NCI-H2029 treated with DMSO at 0.1 percent for 48 hours (cell line): ENCODE measurements at places on chromosomes 5 and 9.

DNA sequence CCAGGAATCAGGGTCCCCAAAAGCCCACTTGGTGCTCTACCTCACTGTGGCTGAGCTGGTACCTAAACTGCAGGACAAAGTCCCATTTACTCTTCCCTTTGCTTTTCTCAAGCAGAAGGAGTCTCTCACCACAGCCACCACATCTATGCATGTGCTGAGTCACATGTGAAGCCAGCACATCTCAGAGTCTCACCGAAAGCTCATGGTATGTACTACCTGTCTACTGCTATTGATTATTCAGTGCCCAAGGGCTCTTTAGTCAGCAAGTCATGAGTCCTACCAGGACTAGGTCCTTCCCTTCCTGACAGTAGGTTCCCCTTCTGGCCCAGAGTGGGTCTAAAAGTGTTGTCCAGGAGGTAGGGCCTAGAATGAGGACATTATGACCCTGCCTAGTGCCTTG is 130.7 kb upstream of the NTRK2 start:
- DNase-seq, result no peak

DNA sequence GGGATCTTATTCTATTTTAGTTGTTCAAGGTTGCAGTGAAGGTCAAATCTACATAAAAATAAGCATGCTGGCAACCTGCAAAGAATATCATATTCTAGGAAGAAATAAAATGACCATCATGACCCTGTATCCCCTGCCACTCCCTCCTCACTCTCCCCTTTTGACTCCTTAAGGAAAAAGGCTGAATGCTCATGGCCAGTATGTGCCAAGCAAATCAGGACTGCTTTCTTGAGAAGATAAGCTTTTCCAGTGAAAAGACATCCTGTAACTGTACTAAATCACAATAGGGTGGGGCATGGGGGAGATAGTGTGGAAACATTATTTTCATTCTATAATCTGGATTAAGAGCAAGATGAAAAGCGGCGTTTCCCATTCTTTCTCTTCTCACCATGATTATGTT is 100.6 kb upstream of the LIFR start:
- DNase-seq, result no peak

DNA sequence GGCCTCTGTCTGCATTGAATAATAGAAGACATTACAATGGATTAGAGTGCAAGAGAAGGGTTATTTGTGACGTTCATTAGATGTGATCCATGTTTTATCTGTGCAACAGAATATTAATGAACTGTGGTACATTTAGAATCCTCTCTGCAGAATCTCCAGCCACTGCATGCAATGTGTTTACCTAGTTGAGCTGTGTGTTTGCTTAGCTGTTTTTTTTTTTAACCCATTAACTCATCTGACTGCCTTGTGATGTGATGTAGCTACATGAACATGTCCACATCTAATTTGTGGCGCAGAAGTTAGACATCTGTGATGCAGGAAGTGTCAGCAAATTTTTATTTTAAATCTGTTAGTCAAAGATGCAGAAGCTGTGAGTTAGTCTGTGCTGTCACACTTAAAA is 236.9 kb downstream of the CD180 start:
- peak; percentile 59 for DNase-seq

- no peak for DNase-seq
These were observed 88.6 kb downstream of the GDNF start for GRCh38 chr5:37751227-37751626.

DNA sequence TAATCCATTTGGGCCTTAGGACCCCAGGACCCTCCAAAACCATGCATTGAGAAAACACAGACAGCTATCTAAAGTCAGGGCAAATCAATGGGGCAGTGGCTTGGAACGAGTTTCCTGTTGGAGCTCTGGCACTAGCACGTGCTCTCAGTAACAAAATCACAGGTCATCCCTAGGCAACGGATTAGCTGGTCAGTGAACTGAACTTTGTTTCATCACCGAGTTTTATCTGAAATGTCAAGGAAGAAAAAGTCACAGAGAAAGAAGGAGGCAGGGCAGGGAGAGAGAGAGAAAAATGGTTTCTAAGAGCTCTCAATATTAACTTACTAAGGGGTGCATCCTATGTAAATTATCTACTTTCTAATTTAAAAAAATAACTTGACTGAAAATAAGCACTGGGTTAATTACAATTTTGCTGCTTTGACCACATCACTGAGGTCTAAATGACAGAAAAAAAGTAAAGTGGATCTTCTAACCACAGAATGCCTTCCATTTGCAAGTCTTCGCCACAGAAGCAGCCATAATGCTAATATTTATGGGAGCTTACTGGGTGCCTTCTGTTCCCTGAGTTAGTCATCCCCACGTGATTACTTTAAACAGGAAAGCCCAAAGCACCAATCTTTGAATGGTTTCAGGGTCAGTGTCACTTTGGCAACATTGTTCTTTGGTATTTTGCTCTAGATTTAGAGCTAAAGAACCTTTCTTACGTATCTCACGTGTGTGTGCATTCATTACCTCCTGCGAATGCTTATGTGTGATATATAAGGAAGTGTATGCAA is 503.9 kb downstream of the RASEF start:
- DNase-seq, result no peak

DNA sequence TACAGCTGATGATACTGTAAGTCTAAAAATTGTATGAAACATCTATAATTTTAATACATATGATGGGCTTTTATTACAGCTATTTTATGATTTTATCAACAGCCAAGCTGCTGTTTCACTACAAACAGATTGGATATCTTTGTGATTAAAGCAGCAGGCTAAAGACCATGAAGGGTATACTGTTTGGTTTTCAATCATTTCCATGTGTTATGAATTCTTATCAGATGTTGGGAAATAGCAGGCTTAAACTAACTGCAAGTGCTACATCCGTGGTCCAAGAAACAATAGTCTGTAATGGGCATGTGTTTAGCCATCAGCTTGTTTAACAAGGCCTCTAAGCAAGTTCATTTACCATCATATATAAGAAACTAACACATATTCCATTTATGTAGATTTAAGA is 107.5 kb downstream of the CWC27 start:
- DNase-seq, result no peak

- no peak for DNase-seq
These were observed 6.3 kb downstream of the SHB start for GRCh38 chr9:38062498-38063362.

DNA sequence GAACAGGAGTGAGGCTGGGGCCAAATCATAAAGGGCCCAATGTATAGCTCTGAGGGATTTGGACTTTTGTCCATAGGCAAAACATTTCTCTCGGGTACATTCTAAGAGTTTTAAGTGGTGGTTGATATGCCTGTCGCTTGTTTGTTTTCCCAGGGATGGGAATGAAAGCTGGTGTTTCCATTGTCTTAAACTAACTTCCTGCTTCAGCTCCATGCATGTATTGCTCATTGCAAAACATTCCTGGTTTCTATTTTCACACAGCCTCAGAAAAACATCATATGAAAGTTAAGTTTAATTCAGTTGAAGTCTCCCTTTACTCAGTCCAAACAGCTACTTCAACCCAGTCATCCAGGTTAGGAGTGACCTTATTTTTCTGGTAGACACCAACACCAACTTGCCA is 235.0 kb downstream of the ACTL7B start:
- DNase-seq, result no peak

DNA sequence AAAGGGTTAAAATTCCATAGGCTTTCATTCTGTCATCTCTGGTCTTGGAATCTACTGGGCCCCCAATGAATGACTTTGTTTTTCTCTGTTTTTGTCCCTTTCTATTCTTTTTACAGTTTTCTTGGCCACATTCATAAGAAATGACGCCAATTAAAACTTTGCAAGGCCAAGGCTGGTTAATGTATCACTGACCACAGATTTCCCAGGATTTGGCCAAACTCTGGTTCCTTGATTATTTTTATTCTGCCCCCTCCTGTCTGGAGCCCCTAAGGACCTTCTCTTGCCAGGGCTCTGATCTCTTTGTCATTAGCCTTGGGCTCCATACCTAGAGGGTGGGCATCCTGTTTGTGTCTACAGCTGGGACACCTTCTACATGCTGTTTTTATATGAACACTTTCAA is 388.9 kb upstream of the PAPPA start:
- DNase-seq, result no peak

GRCh38 chr5:114415760-114416159 is 53.9 kb downstream of the KCNN2 start:
- DNase-seq, result no peak

- DNase-seq, result peak; percentile 62
These were observed 545 bp downstream of the CDKN2B-AS1 start for GRCh38 chr9:21995006-21995665.

DNA sequence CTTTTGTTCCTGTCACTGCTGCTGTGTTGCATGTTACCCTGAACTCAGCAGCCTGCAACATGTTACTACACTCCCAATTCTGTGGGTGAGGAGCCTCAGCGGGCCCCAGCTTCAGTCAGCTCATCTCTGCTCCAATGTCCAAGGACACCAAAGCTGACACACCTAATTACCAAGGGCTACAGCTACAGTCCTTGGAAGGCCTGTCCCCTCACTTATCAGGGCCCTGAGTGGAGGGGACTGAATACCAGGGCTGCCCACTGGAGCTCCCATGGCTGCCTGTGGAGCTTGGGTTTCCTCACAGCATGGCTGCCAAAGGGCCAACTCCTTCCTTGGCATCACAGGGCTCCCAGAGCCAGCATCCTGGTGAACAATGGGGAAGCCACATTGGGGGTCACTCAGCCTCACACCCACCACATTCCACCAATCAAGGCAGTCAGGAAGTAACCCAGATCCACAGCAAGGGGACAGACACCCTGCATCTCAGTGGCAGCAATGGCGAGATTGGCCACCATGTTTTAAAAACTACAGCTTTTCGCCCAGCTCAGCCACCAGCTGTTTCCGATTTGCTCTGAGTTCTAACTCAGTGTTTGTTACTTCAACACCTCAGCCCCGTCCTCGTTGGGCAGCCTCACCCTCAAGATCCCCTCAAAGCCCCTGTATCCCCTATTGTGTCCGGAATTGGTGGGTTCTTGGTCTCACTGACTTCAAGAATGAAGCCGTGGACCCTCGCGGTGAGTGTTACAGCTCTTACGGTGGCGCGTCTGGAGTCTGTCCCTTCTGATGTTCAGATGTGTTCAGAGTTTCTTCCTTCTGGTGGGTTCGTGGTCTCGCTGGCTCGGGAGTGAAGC is 18.9 kb downstream of the SEMA4D start:
- no peak for DNase-seq

- DNase-seq, result no peak
These were observed 122.7 kb upstream of the SLC28A3 start for GRCh38 chr9:84463272-84463671.

GRCh38 chr5:58983526-58984452 is 400.9 kb downstream of the RAB3C start:
- DNase-seq, result no peak

DNA sequence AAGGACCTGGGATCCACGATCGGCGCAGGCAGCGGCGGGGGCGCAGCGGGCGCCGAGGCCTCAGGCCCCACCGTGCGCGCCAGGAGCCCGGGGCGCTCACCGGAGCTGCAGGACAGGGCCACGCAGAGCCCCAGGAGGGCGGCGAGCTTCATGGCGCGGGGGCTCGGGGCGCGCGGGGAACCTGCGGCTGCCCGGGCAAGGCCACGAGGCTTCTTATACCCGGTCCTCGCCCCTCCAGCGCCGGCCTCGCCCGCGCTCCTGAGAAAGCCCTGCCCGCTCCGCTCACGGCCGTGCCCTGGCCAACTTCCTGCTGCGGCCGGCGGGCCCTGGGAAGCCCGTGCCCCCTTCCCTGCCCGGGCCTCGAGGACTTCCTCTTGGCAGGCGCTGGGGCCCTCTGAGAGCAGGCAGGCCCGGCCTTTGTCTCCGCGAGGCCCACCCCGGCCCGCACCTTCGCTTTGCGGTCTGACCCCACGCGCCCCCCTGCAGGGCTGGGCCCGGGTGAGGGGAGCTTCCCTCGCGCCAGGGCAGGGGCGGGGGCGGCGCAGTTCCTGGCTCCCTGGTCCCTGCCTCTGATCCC is at the start of gene SCGB3A1:
Gene SCGB3A1, minus strand, starts transcription at position 189 of the 577 bp plus-strand sequence. Its CDS starts 37 bp downstream, at position 152.
- no peak for DNase-seq

DNA sequence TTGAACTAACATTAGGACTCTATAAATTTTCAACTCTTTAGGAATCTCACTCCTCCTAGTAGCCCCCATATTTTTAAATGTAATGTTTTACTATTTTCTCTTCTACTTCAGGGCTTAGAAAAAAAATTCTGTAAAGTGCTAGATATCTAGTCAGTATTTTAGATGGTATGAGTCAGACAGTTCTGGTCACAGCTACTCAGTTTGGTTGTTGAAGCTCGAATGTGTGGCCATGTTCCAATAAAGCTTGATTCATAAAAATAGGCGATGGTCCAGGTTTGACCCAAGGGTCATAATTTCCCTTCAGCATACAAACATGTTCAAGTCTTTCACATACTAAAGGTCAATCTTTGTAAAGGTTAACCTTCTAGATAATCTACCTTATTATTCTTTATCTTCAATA is 566.0 kb upstream of the CDH18 start:
- DNase-seq, result no peak

GRCh38 chr9:99299211-99300102 is 77.4 kb downstream of the SEC61B start:
- no peak for DNase-seq

- DNase-seq, result peak; percentile 37
These were observed 62.4 kb downstream of the MFAP3 start for GRCh38 chr5:154101184-154101583.

GRCh38 chr5:178230879-178231538 is 1.6 kb downstream of the PHYKPL start:
- DNase-seq, result no peak

GRCh38 chr5:57209316-57210040 is 35.6 kb downstream of the GPBP1 start:
- no peak for DNase-seq

DNA sequence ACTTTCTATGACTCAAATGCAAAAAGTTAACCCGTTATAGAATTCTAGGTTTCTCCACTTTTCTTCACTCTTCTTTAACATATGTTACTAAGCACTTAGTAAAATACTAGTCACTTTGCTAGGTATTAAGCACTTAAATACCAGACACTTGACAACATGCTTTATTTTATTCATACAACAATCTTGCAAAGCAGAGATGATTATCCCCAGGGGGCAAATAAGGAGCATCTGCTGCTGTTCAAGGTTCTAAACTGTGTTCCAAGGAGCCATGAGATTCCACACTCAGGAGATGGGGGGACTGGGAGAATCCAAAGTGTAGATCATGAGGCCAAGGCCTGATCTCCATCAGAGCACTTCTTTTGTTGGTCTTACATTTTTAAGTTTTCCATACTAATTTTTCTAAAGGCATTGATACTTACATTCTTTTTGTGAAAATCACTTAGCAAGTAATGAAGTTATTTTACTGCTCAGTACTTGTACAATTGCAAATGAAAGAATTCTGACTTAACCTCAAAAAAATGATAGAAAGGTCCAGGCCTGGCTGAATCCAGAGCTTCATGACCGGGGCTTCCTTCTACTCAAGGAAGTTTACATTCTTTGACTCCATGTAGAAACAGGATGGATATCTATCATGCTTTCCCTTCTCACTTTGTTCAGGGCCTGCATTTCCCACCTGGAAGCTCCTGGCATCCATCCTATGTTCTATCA is 504.4 kb upstream of the WWC1 start:
- DNase-seq, result no peak

DNA sequence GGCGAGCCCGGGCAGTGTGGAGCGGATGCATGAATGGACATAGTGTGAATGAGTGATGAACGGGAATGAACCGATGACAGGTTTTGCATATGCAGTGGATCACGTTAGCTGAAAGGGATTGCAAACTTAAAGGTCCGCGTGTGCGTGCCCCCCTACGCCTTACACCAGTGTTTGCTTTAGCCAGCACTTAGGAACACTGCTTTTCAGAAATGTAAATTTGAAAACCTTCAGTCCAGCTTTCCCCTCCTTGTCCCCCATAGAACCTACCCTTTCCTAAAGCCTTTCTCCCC is 692 bp downstream of the PSAT1 start:
- DNase-seq, result no peak
